ENCODE measurements at places on chromosomes 1 and 21. TPM values are rescaled to one million over a fixed set of nuclear protein-coding genes. Genes with fewer than 3 reads are reported as not detected.

The UBXN10 gene
- total RNA-seq = not detected

The PRDM16 gene
- under 0.01 TPM for total RNA-seq

The SHISA4 gene
- 9.6 TPM for total RNA-seq

The CFH gene
- total RNA-seq = 12.6 TPM

The SPATA21 gene
- total RNA-seq = not detected

The PPIAL4G gene
- not detected for total RNA-seq

The MFAP2 gene
- 40.3 TPM for total RNA-seq

The CD53 gene
- not detected for total RNA-seq

The RSBN1 gene
- 26.7 TPM for total RNA-seq

The CD5L gene
- not detected for total RNA-seq

The ERICH3 gene
- not detected for total RNA-seq

The CFHR4 gene
- total RNA-seq = not detected

The PHGDH gene
- 10.6 TPM for total RNA-seq

The LAMC2 gene
- total RNA-seq = 71.0 TPM

Data from bladder microvascular endothelial cell (primary cell).